ENCODE measurements at places on chromosomes 4 and X.

- DNase-seq: no peak
Observed at GRCh38 chr4:174305961-174306360, 22.2 kb downstream of the CEP44 start.

- no peak for DNase-seq
Observed at GRCh38 chrX:129647418-129648410, 7.0 kb downstream of the APLN start.

DNA sequence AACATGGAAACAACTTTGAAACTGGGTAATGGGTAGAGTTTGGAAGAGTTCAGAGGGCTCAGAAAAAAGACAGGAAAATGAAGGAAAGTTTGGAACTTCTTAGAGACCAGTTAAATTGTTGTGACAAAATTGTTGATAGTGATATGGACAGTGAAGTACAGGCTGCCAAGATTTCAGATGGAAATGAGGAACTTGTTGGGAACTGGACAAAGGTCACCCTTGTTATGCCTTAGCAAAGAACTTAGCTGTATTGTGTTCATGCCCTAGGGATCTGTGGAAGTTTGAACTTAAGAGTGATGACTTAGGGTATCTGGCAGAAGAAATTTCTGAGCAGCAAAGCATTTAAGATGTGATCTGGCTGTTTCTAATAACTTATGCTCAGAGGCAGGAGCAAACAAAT is 5.1 kb upstream of the ARL13A start:
- DNase-seq: no peak

- DNase-seq: no peak
Observed at GRCh38 chr4:30789219-30789671, 69.1 kb downstream of the PCDH7 start.

DNA sequence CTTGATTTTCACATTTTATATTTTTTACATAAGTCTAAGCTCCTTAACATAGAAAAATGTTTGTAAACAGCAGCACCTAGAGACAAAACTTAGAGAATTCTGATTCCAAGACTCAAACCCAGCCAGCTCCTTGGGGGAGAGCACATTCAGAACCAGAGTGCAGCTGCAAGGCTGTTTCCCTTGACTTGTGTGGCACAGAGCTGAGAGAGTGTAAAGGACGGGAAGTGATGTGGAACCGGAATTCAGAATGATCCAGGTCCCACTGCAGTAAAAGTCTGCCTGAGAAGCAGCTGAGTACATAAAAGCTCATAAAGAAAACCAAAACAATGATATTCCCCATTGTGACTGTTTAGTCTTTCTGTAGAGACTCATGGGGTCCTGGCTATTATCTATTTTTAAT is 713.8 kb downstream of the RAB28 start:
- DNase-seq: no peak

DNA sequence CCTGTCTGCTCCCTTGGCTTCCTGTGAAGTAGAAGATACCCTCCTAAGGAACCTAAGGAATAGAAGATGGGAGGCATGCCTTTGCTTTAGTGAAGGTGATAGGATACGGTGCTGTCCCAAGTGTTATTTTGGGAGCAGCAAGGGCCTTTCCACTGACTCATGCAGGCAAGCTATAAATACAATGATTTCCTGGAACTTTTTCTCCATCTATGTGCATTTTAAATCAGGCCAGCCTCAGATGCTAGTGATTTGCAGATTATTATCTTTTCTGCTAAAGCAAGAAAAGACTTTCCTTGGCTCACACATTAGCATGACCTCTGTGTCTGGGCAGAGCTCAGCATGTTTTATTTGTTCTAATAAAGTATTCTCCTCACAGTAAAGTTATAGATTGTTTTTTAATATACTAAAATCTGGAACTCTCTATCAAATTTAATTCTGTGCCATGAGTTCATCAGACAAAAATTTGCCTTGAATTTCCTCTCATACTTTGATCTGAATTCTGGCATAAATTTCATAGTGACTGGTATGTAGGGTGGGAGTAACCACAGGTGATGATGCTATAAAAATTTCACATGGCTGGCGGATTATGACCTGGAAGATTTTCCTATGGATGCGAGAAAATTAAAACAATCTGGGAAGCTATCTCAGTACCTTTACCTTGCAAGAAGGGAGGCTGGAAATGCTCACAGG is 131.7 kb downstream of the REPS2 start:
- no peak for DNase-seq

Measured in activated CD8-positive, alpha-beta memory T cell treated with anti-CD3 and anti-CD28 coated beads, Interleukin-2, amount 50 U/mL, for 4 hours (primary cell).